ENCODE measurements at places on chromosomes 6 and 20.

DNA sequence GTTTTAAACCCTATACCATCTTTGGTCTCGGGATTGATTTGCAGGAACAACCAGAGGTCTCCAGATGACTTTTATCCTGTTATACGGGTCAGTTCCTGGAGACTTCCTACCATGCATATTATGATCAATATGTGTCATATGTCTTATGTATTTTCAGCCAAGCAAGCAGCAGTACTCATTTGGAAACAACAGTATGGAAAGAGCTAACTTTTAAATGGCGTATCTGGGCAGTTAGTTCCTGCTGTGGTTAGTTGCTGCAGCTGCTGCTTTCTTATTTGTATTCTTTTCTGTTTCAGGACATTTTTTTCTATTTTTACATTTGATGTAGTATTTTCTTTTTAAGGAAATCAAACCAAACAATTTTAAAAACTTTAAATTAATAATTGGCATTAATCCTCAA, 207.5 kb downstream of the MANEA start:
- no peak for DNase-seq

DNA sequence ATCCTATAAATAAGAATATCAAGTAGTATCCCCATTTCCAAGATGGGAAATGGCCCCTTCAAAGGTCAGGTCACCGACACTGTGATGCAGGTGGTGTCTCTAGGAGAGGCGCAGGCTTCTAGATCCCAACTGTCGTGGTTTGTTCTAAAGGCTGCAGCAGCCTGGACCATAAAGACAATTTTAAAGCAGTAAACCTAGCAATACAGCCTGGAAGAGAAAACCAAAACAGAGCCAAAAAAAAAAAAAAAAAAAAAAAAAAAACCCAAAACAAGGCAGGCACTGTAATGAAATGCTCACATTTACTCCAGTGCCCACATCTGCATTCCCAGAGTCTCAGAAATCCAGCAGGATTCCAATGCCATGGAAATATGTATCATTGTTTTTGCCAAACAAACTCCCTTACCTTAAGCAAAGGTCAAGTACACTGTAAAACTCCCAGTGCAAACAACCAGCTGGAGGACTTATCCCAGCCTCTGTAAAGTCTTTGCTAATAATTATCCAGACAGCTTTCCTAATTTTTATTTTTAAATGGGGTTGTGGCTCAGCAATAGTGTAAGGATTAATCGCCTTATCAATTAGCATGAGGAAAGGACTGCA, 98.2 kb downstream of the PSMG4 start:
- DNase-seq: no peak

- DNase-seq: no peak
Measured at GRCh38 chr6:168309997-168310396, 9.6 kb downstream of the DACT2 start.

GRCh38 chr6:54014440-54014839, 96.8 kb upstream of the MLIP start:
- no peak for DNase-seq

DNA sequence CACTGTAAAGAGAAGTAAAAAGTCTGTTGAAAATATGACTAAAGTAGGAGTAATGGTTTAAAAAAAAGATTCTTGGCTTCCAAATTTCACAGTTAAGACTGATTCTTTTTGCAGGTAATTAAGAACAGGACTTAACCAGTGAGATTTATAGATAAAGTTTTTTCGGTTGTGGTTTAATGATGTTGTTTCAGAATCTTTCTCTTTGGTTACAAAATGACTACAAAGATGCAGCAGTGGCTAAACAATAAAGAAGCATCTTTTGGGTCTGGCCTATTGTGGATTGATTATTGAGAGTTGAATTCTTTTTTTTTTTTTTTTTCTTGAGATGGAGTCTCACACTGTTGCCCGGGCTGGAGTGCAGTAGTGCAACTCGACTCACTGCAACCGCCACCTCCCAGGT, 109.7 kb downstream of the AKAP7 start:
- no peak for DNase-seq
